ENCODE measurements at places on chromosomes 7 and 10.
A peak's percentile ranks its signal among the peaks of the same experiment; 100 is the strongest.

DNA sequence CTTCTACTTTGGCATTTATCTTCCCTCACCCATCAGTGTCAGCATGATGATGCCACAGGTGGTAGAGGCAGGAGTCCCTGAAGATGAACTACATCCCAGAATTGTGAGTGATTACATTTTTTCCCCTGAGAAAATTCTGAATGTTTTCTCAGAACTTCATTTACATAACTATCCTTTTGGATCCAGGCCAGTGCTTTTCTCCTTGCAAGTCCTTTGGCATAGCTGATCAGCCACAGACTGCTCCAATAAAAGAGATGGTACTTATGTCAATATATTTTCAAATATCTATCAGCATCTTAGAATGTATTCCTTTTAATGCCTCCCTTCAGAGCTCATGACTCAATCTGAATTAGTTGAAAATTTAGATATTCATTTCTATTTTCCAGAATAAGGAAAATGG lies 135.5 kb downstream of the IQUB start:
- DNase-seq, result no peak

GRCh38 chr10:44587488-44588318 lies 202.8 kb upstream of the CXCL12 start:
- DNase-seq, result no peak

DNA sequence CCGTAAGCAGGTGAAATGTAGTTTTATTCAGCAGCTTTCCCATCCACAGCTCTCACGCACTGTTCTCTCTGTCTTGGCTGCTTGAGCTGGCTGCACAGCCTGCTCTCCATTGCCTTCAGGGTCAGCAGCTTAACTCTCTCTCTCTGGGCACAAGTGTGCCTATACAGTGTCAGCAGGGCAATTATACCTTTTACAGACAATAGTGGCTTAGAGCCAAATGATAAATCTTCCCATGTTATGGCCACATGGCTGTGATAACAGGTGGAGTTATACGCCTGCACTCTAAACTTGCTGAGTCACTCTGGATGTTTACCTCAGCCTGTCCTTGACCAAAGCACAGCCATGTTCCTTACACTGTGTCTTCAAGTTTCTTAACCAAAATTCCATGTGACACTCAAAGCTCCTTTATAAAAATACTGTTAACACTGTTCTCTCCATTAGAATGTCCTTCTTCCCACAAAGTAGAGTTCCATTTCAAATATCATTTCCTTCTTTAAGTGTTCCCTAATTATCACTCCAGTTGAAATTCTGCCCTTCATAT lies 6.1 kb downstream of the RNF133 start:
- DNase-seq, result no peak

DNA sequence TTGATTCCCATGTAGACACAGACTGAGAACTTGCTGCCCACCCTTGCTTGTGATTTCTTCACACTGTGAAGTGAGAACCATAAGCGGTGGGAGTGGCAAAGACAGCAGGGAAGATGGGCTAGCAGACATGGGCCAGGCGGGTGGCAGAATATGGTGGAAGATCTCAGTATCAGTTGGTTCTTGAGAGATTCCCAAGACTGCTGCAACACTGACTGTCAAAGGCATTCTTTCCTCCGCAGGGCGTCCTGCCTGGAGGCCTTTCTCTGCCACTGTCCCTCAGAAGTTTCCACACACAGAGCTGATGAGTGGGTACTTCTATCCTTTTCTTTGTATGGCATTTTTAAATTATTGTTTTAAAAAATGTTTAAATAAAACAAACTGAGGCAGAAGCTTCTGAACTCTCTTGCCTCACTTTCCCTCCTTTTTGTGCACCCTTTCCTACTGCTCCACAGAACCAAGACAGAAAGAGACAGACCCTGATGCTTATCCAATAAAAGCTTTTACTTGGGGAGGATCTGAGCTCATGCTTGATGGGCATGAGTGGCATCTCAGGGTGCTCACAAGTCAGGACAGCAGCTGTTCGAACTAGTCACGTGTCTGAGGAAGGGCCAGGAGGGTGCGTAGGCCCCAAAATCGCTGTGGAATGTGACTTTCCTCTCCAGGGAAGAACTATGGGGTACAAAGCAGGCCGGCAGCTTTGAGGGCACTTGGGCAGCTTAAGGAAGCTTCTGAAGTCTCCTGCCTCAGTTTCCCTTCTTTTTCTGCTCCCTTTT lies 104.7 kb upstream of the PCGF5 start:
- DNase-seq, result no peak

GRCh38 chr10:95445223-95445836 lies 115.8 kb downstream of the SORBS1 start:
- no peak for DNase-seq

DNA sequence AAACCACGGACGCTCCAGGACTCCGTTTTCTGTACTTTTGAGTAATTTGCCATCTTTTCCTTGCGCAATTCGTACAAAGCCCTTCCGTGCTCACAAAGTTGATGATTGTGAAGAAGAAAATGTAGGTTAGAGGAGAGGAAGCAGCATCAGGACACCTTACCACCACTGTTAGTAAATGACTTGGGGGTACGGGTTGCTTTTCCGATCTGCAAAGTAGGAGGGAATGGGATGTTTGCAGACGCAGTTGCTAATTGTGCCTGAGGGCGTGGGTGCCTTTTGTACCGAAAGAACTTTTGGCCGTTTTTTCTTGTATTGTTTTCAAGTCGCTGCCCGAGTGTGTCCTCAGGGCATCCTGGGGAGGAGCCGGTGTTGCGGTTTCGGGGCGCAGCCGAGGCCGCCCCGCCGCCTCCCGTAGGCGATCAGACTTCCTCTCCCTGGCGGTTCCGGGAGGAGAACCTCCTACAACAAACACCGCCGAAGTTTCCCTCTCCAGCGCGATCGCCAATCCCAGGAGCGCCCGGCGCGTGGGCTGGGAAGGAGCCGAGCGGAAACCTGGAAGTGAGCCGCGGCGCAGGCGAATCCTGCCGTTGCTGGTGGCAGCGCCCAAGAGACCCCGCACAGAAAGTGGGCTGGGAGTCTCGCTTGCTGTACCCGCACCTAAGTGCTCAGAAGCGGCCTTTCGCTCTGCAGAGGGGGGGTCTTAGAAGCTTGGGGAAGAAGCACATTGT lies 1.0 kb downstream of the PRR15 start:
- peak; percentile 53 for DNase-seq

DNA sequence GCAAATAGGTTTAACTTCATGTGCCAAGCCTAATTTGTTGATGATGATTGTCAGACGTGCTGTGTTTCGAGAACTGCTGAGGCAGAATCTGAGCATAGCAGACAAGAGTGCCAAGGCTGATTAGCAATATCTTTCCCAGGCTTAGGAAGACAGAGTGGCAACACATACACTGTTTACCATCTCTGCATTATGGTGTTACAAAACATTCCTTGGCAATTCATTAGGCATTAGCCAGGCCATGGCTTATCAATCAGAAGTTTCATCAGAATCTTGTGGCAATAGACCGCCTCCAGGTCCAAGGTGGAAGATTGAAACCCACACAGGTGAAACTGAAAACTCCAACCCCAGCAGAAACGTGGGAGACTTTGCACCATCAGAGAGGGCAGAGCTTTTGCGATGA lies 148.5 kb downstream of the AOAH start:
- no peak for DNase-seq

DNA sequence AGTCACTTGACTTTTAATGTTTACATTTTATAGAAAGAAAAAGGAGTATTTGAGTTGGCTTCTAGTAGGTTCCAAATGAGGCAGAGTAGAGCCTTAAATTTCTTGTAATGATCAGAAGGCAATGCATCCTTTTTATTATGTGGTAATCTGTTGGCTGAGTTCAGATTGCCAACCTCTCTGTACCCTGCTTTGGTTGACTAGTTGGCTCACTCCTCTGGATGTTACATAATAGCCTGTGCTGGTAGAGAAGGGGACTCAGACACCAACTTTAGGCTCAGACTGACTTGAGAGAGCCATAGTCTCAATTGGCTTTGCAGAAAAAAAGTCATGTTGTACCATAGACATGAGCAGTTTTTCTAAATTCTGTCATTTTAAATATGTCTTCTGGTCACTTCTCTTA lies 46.8 kb upstream of the GLCCI1 start:
- no peak for DNase-seq

All from germinal center (tissue), 1 donor.